Calu3 (cell line): ENCODE measurements at places on chromosomes 6 and 20. TPM values are rescaled to one million over a fixed set of nuclear protein-coding genes. Genes with fewer than 3 reads are reported as not detected.

DNA sequence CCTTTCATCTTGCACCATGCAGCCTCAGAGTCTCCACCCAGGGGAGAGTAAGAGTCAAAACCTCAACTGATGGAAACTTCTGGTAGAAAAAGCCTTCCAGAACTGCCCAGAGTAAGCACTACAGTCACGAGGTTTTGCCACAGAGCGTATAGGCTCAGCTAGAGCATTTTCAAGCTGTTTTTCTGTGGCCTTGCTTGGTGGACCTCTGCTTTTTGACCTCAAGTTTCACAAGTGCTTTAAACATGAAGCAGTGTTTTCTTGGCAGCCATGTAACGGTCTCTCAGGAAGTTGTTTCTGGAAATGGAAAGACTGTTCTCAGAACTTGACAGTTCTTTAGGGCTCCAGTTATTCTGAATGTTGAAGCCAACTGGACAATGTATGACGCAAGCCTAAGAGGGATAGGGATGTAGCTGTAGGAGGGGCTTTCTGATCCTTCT, 146.5 kb downstream of the ZDHHC14 start:
- H3K36me3 ChIP-seq: peaks cover 6% of the 10 kb centered on the region
- no peak for DNase-seq
- no peaks in the 10 kb centered on the region for H3K27me3 ChIP-seq
- peaks cover 38% of the 10 kb centered on the region for H3K4me1 ChIP-seq
- no peak overlapping the region for H3K4me3 ChIP-seq

DNA sequence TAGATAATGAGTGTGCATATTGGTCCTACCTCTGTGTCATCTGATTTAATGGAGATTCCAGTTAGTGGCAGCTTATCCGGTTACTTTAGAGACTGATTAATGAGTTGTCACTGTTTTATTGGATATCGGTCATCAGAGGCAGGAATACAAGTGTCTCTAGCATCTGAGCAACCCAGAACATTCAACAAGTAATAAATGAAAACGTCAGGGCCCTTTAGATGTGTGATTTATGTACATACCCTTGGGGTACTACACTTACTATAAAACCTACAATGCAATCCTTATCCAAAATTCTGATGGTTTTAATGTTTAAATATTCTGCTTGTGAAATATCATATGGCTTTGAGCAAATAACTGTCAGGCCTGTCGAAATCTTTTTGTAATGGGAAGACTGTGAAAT, 1117.9 kb upstream of the FLRT3 start:
- H3K27me3 ChIP-seq: no peaks in the 10 kb centered on the region
- no peak overlapping the region for H3K4me3 ChIP-seq
- DNase-seq: no peak
- H3K36me3 ChIP-seq: no peaks in the 10 kb centered on the region

Gene CALHM5
- total RNA-seq: 0.05 TPM in 1 of 2 replicates, not detected in the other

Gene POLR3F
- 4.1 and 4.2 TPM in 2 replicates for total RNA-seq

DNA sequence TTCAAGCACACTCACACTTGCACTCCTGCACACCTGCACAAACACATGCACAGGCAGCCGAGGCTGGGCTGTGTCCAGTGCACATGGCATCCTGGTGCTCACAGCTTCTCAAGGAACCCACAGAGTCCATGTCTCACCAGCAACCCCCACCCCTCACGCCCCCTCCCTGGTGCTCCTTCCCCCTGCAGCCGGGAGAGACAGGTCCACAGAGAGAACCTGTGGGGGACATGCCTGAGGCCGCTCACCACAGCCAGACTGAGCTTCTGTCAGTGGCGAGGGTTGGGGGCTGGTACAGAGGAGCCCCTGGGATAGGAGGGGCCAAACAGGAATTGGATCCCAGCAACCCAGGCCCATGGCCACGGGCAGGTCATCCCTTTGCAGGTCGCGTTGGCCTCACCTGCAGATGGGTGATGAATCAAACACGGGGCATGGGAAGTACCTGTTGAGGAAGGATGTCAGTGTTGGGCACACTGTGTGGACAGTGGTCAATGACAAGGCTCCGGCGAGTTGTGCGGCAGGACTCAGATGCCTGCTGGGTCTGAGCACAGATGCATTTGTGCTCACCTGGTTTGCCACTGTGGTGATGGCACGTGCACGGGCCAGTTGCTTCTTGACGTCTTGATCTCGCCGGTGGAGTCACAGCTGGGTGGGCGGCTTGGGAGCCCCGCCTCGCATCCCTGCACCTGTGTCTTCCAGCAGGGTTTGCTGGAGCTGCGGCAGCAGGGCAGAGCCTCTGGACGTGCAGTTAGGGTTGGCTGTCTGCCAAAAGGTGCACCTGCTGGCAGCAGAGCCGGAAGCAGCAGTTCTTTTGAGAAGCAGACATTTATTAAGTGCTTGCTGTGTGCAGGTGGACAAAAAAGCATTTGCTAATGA, 113.0 kb downstream of the ERMARD start:
- H3K27me3 ChIP-seq: peaks cover 28% of the 10 kb centered on the region
- DNase-seq: peak; percentile 20
- H3K36me3 ChIP-seq: no peaks in the 10 kb centered on the region

Gene SH3BGRL2
- 44.3 and 46.1 TPM in 2 replicates for total RNA-seq

- H3K27me3 ChIP-seq: no peaks in the 10 kb centered on the region
- H3K27ac ChIP-seq: no peak overlapping the region
- DNase-seq: no peak
- H3K36me3 ChIP-seq: peaks cover 19% of the 10 kb centered on the region
Observed at GRCh38 chr6:161094955-161095354, 103.4 kb downstream of the MAP3K4 start.

GRCh38 chr6:103356531-103356930, 1503.2 kb downstream of the HACE1 start:
- no peaks in the 10 kb centered on the region for H3K36me3 ChIP-seq
- H3K27ac ChIP-seq: no peak overlapping the region
- DNase-seq: no peak
- no peaks in the 10 kb centered on the region for H3K27me3 ChIP-seq
- H3K4me3 ChIP-seq: no peak overlapping the region

- H3K27ac ChIP-seq: peak overlapping the region; percentile 72
- H3K4me1 ChIP-seq: peaks cover 37% of the 10 kb centered on the region
- H3K27me3 ChIP-seq: no peaks in the 10 kb centered on the region
- DNase-seq: no peak
- H3K36me3 ChIP-seq: peaks cover 35% of the 10 kb centered on the region
Observed at GRCh38 chr6:113968472-113968871, 2.5 kb downstream of the HDAC2 start.

Gene C6orf132
- total RNA-seq: 85.8 and 88.5 TPM in 2 replicates

DNA sequence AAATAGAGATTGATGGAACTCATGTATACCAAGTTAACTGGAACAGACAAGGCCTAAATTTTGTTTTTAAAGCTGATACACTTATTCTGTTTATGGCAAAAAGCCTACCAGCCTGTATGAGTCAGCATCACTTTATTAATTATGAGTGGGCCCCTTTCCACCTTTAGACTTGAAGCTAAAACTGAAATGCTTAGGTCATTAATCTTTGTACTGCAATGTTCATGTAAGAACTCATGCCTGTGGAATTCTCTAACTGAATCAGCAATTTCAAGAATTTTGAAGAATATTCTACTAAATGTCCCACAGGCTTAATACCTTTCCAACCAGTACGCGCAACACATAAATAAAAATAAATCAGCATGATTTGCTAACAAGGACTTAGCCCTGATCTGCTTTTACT, 140.2 kb upstream of the PHACTR1 start:
- H3K36me3 ChIP-seq: peaks cover 5% of the 10 kb centered on the region
- H3K27me3 ChIP-seq: no peaks in the 10 kb centered on the region
- H3K4me1 ChIP-seq: peaks cover 43% of the 10 kb centered on the region
- no peak overlapping the region for H3K4me3 ChIP-seq
- no peak for DNase-seq
- no peak overlapping the region for H3K27ac ChIP-seq

GRCh38 chr6:129641344-129641743, 68.6 kb downstream of the ARHGAP18 start:
- no peak overlapping the region for H3K4me3 ChIP-seq
- H3K27ac ChIP-seq: peak overlapping the region; percentile 66
- H3K4me1 ChIP-seq: peaks cover 64% of the 10 kb centered on the region
- no peaks in the 10 kb centered on the region for H3K27me3 ChIP-seq
- H3K36me3 ChIP-seq: peaks cover 59% of the 10 kb centered on the region

- peaks cover 14% of the 10 kb centered on the region for H3K27me3 ChIP-seq
- H3K4me1 ChIP-seq: no peaks in the 10 kb centered on the region
- H3K4me3 ChIP-seq: no peak overlapping the region
- H3K27ac ChIP-seq: no peak overlapping the region
- no peak for DNase-seq
- no peaks in the 10 kb centered on the region for H3K36me3 ChIP-seq
Observed at GRCh38 chr6:5044866-5045265, 40.3 kb upstream of the PPP1R3G start.

- no peaks in the 10 kb centered on the region for H3K27me3 ChIP-seq
- H3K4me1 ChIP-seq: peaks cover 8% of the 10 kb centered on the region
- H3K27ac ChIP-seq: no peak overlapping the region
- DNase-seq: no peak
- H3K36me3 ChIP-seq: no peaks in the 10 kb centered on the region
Observed at GRCh38 chr6:55198715-55199114, 24.4 kb downstream of the HCRTR2 start.

Gene APOBEC2
- not detected in 2 replicates for total RNA-seq

Gene RAB22A
- 28.9 and 29.0 TPM in 2 replicates for total RNA-seq

Gene FOXC1
- 12.3 and 16.5 TPM in 2 replicates for total RNA-seq

DNA sequence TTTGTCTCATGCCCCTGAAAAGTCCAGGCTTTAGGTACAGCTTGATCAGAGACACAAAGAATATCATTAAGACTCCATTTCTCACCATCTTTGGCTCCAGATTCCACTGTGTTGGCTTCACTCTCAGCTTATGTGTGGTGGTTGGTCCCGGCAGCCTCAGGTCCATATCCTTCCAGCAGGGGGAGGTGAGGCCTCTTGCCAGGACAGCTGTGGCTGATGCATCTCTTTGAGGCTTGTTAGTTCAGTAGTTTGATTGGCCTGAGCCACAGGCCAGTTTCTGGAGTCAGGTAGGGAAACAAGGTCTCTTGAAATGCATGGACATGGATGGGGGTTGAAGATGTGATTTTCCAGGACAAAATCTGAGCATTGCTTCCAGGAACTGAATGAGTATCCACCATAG, 62.4 kb downstream of the JAG1 start:
- no peak overlapping the region for H3K4me3 ChIP-seq
- no peaks in the 10 kb centered on the region for H3K36me3 ChIP-seq
- no peaks in the 10 kb centered on the region for H3K27me3 ChIP-seq
- no peaks in the 10 kb centered on the region for H3K4me1 ChIP-seq
- DNase-seq: peak; percentile 14

DNA sequence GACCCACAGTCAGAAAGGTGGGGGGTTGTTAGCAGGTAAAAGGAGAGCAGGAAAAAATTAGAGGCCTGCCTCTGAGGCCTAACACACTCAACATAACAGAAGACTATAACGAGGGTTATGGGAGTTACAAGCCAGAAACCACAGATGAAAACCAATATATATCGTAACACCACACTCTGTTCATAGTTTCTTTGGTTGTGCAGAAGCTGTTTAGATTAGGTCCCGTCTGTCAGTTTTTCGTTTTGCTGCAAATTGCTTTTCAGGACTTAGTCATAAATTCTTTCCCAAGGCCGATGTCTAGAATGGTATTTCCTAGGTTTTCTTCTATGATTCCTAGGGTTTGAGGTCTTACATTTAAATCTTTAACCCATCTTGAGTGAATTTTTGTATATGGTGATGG, 3.7 kb upstream of the MAP3K5 start:
- peaks cover 21% of the 10 kb centered on the region for H3K36me3 ChIP-seq
- no peak for DNase-seq
- H3K27ac ChIP-seq: no peak overlapping the region
- H3K4me1 ChIP-seq: no peaks in the 10 kb centered on the region

Gene HSD17B8
- total RNA-seq: 40.4 and 41.7 TPM in 2 replicates

Gene SDC4
- 238 and 256 TPM in 2 replicates for total RNA-seq

DNA sequence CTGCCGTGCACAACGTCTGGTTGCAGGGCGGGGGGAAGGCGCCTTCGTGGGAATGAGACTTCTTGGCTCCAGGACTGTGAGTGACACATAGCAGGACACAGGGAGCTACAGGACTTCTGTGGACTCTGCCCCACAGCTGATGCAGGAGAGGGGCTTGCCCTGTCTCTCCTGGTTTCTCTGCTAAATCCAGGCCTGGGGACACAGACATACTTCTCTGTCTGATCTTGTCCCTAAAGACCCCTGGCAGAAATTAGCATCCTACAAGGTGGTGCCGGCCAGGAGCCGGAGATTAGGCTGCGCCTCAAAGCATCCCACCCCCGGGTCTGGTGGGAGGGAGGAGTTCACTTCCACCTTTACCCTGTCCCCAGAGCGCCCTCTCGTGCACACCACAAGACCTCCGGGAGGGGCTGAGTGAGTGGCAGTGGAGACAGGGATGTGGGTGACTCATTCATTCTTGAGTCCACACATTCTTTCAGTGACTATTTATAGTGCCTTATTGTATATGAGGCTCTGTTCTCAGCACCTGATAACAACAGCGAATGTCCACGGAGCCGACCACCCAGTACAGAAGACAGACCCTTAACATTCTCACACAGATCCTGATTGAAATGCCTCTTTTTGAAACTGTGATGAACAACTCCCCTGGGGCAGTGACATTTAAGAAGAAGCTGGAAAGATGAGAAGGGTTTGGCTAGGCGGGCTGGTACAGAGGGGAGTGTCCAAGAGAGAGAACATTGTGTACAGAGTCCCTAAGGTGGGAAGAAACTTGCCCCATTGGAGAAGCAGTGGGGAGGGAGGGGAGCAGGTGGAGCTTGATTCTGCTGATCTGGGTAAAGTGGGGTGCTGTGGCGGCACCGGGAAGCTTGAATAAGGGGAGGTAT, 39.0 kb downstream of the GMPR start:
- H3K27ac ChIP-seq: peak overlapping the region; percentile 19
- H3K27me3 ChIP-seq: no peaks in the 10 kb centered on the region
- H3K4me3 ChIP-seq: peak overlapping the region; percentile 29
- DNase-seq: peak; percentile 81

GRCh38 chr6:74060354-74060753, 364.4 kb downstream of the CD109 start:
- no peaks in the 10 kb centered on the region for H3K27me3 ChIP-seq
- no peak overlapping the region for H3K4me3 ChIP-seq
- peaks cover under 1% of the 10 kb centered on the region for H3K4me1 ChIP-seq
- no peak overlapping the region for H3K27ac ChIP-seq
- H3K36me3 ChIP-seq: no peaks in the 10 kb centered on the region

- H3K36me3 ChIP-seq: no peaks in the 10 kb centered on the region
- H3K4me1 ChIP-seq: no peaks in the 10 kb centered on the region
- DNase-seq: no peak
- H3K27me3 ChIP-seq: no peaks in the 10 kb centered on the region
- H3K27ac ChIP-seq: no peak overlapping the region
- H3K4me3 ChIP-seq: no peak overlapping the region
Observed at GRCh38 chr6:161847628-161848027, 573.8 kb upstream of the AGPAT4 start.

Gene SIRPD
- not detected in 2 replicates for total RNA-seq
